ENCODE measurements at places on chromosomes 4 and X. TPM values are rescaled to one million over a fixed set of nuclear protein-coding genes. Genes with fewer than 3 reads are reported as not detected.

STK32B gene
- 13.7 TPM for total RNA-seq

ODAPH gene
- total RNA-seq: not detected

CT47B1 gene
- not detected for total RNA-seq

IL2 gene
- total RNA-seq: not detected

GYPE gene
- not detected for total RNA-seq

FGF2 gene
- total RNA-seq: 3.3 TPM

ERCC6L gene
- 27.4 TPM for total RNA-seq

ANK2 gene
- 7.0 TPM for total RNA-seq

SLC25A14 gene
- total RNA-seq: 14.1 TPM

SLC16A2 gene
- 22.2 TPM for total RNA-seq

RPS6KA6 gene
- not detected for total RNA-seq

CENPC gene
- 15.0 TPM for total RNA-seq

PDK3 gene
- total RNA-seq: 29.1 TPM

CPZ gene
- 4.0 TPM for total RNA-seq

CLDN2 gene
- total RNA-seq: not detected

F8A3 gene
- total RNA-seq: 1.1 TPM

MMRN1 gene
- not detected for total RNA-seq

PABPC1L2B gene
- not detected for total RNA-seq

LSM6 gene
- 51.4 TPM for total RNA-seq

ATP1B4 gene
- not detected for total RNA-seq

MAGEB2 gene
- total RNA-seq: 0.78 TPM

ARMCX4 gene
- 1.5 TPM for total RNA-seq

TSPAN7 gene
- 0.12 TPM for total RNA-seq

SPANXA1 gene
- 69.2 TPM for total RNA-seq

AWAT2 gene
- not detected for total RNA-seq

FGF13 gene
- total RNA-seq: 0.10 TPM

CT83 gene
- total RNA-seq: not detected

AVPR2 gene
- not detected for total RNA-seq

AMOT gene
- 0.49 TPM for total RNA-seq

ARSD gene
- 11.2 TPM for total RNA-seq

AMTN gene
- total RNA-seq: not detected

MAML3 gene
- 3.2 TPM for total RNA-seq

POLA1 gene
- 28.6 TPM for total RNA-seq

STATH gene
- total RNA-seq: not detected

YTHDC1 gene
- total RNA-seq: 23.2 TPM

SLC6A14 gene
- total RNA-seq: not detected

TMEM144 gene
- total RNA-seq: 2.5 TPM

SSX2 gene
- total RNA-seq: not detected

ENPEP gene
- not detected for total RNA-seq

LRRC66 gene
- 0.10 TPM for total RNA-seq

TKTL2 gene
- not detected for total RNA-seq

GPR34 gene
- not detected for total RNA-seq

EDA2R gene
- 0.72 TPM for total RNA-seq

BEX1 gene
- 56.3 TPM for total RNA-seq

SHOX gene
- total RNA-seq: not detected

NSUN7 gene
- total RNA-seq: 0.24 TPM

SSX2B gene
- total RNA-seq: 3.7 TPM

CHIC1 gene
- 11.2 TPM for total RNA-seq

PWWP3B gene
- total RNA-seq: not detected

FAM149A gene
- not detected for total RNA-seq

ADH1A gene
- total RNA-seq: not detected

UGT2B10 gene
- not detected for total RNA-seq

SPANXN4 gene
- not detected for total RNA-seq

SYP gene
- 0.59 TPM for total RNA-seq

All from RPMI7951 (cell line).